Daoy (cell line): ENCODE measurements at places on chromosomes 12 and 14. TPM values are rescaled to one million over a fixed set of nuclear protein-coding genes. Genes with fewer than 3 reads are reported as not detected.
A peak's percentile ranks its signal among the peaks of the same experiment; 100 is the strongest.

The C3AR1 gene
- total RNA-seq, result 0.40 and 0.57 TPM in 2 replicates

The MEG3 gene
- total RNA-seq, result 13.5 and 14.3 TPM in 2 replicates

The CKB gene
- total RNA-seq, result 24.7 and 28.1 TPM in 2 replicates

The PTPRO gene
- 1.5 and 3.0 TPM in 2 replicates for total RNA-seq

The PLEKHH1 gene
- total RNA-seq, result 2.1 and 3.3 TPM in 2 replicates

The TAS2R14 gene
- total RNA-seq, result 0.15 TPM in 1 of 2 replicates, not detected in the other

The B3GNT4 gene
- total RNA-seq, result not detected in 2 replicates

GRCh38 chr14:98182393-98183055, 1089.5 kb downstream of the BCL11B start:
- peak; percentile 67 for DNase-seq

GRCh38 chr12:1890810-1891209, 27.6 kb downstream of the CACNA2D4 start:
- DNase-seq, result no peak

GRCh38 chr14:31787377-31787776, 226.2 kb downstream of the NUBPL start:
- peak; percentile 30 for DNase-seq

DNA sequence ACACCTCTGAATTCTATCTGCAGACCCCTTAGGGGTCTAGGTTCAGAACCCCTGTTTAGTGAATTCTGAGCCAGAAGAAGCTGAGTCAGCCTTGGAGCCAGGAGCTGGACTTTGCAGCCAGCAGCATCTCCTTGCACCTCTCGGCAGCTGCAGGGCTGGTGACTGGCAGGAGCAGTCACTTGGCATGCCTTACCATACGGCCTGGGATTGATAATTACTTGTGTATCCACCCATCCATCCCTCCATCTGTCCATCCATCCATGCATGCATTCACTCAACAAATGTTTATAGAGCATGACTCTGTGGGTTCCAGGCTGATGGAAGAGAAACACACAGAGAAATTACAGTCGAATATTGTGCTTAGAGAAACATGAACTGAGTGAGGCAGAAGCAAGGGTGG, 67.5 kb upstream of the PRIMA1 start:
- no peak for DNase-seq

- peak; percentile 80 for DNase-seq
Observed at GRCh38 chr12:108040947-108041346, 88.1 kb upstream of the WSCD2 start.

- DNase-seq, result no peak
Observed at GRCh38 chr14:68174446-68174845, 354.9 kb downstream of the RAD51B start.

- DNase-seq, result peak; percentile 81
Observed at GRCh38 chr14:103808403-103809001, 38.9 kb downstream of the PPP1R13B start.

- no peak for DNase-seq
Observed at GRCh38 chr14:87067061-87067460, 925.9 kb downstream of the GALC start.
